SW 1271 (cell line): ENCODE measurements at places on chromosomes 5 and 9.

GRCh38 chr5:176396330-176396729, 7.8 kb downstream of the HIGD2A start:
- DNase-seq: no peak

GRCh38 chr9:137225699-137226331, 841 bp downstream of the CYSRT1 start:
- DNase-seq: no peak

DNA sequence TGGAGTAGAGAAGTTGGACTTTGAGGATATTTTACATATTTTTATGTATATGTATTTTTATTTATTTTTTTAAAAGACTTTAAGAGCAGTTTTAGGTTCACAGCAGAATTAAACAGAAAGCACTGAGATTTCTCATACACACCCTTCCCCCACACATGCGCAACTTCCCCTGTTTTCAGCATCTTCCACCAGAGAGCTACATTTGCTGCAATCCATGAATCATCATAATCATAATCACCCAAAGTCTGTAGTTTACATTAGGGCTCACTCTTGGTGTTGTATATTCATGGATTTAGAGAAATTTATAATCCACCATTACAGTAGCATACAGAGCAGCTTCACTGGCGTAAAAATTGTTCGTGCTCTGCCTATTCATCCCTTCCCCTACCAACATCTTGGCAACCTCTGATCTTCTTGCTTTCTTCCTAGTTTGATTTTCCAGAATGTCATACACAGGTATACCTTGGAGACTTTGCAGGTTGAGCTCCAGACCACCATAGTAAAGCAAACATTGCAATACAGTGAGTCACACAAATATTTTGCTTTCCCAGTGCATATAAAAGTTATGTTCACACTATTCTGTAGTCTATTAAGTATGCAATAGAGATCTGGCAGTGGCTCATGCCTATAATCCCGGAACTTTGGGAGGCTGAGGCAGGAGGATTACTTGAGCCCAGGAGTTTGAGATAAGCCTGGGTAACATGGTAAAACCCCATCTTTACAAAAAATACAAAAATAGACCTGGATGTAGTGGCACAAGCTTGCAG, 9.6 kb upstream of the CCDC171 start:
- DNase-seq: no peak

GRCh38 chr5:109399092-109399759, 10.5 kb downstream of the PJA2 start:
- DNase-seq: no peak

DNA sequence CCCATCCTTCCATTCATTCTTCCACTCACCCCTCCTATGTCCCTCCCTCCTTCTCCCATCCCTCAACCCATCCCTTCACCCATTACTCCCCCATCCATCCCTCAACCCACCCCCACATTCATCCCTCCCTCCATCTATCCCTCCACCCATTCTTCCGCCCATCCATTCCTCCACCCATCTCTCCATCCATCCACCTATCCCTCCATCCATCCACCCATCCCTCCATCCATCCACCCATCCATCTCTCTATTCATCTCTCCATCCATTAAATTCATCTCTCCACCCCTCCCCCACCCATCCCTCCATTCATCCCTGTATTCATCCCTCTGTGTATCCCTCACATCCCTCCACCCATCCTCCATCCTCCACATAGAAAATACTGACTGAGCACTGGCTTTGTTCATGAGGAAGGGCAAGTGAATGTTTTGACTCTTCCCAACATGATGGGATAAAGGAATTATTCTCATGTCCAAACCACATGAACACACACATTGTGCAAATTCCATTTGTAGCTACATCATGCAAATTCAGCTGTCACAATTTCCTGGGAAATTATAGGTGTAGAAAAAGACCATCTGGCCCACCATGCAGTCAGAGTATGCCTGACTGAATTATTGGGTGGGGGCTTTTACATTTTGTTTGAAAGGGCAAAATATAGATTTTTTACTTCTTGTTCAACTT, 6.9 kb upstream of the VAV2 start:
- no peak for DNase-seq

DNA sequence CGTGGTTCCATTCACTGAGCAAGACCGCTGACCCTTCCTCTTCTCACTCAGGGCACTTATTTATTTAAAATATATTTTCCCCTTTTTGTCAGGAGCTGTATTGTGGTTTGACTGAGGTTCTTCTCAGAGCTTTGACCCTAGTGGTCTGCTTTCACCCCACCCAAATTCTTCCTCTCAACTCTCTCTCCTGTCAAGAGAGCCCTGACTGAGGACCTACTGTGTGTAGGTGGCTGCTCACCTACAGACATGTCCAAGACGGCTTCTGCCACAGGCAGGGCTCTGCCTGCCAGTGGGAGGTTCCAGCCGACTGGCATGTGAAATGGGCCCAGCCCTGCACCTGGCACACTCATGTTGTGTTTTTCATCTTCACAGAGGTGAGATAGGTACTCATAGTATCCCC, 5.2 kb downstream of the DCANP1 start:
- DNase-seq: no peak

DNA sequence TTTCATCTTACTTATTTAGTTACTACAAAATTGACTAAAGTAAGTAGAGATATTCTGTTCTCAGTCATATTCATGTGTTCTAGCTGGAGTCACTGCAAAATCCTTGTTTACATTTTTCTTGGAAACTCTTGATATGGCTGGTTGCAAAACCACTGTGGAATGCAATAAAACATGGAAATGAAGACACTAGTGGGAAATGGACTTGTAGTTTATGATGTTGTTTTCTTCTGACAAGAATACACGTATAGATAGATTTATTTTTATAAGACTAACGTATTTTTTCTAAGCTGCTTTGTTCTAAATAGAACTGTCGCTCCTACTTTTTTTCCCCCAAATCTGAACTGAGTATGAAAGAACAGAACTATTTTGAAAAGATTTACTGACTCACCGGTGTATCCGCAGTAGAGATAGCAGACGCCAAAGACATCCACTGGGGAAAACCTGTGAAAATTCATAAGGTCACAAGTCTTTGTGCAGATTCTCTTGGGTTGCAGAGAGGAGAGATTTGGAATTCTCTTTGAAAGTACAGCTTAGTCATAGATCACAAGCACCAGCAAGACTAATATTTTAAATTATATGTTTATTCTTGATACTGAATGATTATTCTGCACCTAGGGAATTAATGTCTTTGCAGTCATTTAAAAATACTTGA, 119.6 kb upstream of the TAF11L2 start:
- no peak for DNase-seq

DNA sequence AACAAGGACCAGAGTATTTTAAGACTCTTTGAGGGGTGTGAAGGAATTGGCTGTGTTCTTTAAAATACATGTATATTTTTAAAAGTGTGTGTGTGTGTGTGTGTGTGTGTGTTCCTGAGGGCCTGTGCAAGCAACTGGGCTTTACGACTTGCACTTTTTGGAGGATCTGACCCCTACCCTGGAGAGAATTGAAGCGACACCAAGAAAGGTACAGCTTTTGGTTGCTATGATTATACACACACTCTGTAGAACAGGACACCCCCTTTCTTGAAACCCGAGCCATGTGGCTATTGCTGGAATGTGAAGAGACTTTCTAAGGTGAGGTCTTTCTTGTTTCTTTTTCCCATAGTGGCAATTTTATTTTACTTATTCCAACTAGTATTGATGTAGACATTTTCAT, 988 bp downstream of the SHISAL2B start:
- no peak for DNase-seq

DNA sequence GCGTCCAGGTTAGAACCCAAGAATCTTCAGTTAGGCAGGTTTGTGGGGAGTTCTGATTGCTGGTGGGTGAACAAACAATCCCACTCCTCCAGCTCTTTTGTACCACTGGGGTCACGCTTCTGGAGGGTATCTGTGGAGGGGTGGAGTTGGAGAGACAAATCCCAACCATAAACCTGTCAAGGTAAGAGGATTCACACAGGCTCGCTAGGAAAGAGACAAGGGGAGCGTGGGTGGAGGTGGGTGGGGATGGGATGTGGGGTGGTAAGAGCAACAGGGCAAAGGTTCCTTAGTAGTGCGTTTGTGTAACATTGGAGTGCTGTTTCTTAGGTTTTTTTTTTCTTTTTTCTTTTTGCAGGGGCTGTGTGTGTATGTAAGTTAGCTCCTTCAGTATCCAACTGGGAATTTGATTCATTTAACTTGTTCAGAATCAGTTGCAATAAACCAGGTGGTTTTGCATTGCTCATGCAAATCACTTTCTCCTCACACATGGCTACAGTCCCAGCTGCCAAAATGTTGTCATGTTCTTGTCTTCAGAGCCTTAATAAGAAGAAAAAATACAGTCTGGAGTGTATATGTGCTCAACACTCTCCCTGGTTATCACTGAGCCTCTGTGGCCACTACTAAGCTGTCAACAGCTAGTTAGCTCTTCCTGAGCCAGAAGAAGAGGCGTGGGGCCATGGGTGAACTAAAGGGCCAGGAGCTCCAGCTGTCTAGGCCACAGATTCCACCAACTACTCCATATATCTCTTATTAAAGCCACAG, 164.0 kb upstream of the RAD23B start:
- DNase-seq: no peak

DNA sequence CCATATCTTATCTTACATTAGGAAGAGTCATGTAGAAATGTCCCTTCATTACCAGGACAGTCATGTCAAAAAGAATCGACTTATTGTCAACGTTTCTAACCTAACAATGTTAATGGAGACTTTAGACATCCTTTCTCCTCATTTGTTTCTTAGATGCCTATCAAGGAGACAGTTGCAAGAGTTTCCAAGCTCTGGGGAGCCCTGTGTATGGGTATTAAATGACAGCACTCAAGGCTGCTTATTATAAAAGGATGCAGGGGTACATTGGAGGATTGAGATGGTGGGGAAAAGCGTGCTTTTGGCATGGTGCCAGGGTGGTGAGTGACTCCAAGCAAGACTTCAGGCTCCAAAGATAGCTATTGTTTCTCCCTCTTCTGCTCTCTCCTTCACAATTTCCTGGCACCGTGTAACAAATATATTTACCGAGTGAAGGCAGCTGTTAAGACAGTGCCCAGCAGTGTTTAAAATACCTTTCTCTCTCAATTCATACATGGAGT, 461.3 kb upstream of the CLINT1 start:
- DNase-seq: no peak

DNA sequence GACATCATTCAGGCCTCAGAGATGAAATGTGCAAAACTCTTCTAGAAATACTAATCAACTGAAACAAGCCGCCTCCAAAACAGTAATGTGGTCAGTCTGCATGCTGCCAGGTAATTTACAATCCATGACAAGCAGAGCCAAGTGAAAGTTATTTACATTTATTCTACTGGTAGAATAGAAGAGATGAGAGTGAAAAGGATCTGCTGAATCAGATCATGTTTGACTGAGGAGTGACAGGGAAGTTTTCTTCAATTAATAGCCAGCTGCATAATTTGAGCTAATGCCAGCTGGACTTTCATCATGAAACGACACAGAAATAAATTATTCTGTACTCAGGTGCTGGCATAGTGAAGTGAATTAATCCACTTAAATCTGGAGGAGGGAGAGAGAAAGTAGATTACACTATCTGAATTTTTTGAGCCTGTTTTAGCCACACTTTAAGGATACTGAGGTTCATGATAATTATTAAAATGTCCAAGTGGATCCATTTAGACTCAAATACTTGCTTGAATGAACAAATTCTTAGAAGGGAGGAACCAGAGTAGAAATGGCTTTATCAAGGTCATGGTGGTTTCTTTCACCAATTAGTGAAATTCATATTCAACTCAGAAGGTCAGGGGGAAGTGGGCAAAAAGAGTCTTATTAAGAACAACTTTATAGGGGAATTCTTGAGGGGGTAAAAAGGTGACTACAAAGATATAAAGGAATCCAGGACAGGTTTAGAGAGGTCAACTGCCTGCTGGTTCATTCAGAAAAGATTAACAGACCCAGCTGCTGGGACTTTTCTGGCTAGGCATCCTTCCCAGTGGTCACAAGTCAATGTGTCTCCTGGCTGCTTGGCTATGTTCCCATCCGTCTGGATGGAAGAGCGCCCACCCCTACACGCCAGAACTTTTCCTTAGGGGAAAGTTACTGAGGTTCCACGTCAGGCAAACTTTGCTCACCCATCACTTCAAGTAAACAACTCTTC, 350.4 kb downstream of the PDE4D start:
- no peak for DNase-seq

DNA sequence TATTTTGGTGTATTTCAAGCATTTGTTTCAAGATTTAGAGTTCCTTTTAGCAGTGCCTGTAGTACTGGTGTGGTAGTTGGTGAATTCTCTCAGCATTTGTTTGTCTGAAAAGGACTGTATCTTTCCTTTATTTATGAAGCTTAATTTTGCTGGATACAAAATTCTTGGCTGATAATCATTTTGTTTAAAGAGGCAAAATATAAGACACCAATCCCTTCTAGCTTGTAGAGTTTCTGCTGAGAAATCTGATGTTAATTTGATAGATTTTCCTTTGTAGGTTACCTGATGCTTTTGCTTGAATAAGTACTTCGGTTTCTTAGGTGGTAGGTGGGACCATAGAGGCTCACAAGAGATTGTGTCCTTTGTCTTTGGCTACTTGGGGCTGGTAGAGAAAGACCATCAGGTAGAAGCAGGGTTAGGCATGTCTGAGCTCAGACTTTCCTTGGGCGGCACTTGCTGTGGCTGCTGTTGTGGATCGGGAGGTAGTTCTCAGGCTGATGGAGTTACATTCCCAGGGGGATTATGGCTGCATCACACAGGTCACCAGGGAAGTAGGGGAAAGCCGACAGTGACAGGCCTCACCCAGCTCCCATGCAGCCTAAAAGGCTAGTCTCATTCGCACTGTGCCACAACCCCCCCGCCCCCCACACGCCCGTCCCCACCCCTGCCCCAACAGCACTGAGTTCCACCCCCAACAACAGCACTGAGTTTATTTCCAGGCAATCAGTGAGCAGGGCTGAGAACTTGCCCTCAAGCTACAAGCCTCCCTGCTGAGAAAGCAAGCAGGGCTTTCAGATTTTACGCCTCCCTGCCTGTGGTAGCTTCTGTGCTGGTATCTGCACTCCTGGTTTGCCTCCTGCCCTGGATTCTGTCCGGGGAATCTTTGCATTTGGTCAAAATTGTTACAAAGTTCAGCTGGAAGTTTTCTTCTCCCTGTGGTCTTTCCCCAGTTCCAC, 127.1 kb upstream of the GLRA1 start:
- DNase-seq: no peak

DNA sequence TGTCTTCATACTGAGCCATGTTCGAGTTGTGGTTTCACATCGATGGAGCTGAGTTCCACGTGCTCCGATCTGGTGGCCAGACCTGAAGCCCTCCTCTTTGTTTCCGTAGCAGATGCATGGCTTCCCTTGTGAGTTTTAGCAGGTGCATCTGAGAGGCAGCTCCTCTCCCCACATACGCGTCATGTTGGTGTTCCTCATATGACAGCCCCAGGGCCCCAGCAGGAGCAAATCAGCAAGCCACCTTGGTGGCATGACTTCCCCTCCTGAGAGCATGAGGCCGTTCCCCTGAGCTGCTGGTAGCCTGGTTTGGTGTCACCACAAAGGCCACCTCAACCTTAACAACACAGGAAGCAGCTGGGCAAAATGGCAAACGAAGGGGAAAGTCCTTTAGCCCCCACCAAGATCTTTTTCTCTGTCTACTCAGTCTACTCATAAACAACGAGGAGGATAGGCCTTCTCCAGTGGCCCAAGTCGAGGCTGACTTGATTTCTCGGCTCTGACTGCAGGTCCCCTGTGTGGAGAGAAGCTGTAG, 5.9 kb downstream of the CYFIP2 start:
- no peak for DNase-seq
